Left kidney (tissue), 8 donors: ENCODE measurements at places on chromosomes 1 and 21. TPM values are rescaled to one million over a fixed set of nuclear protein-coding genes. Genes with fewer than 3 reads are reported as not detected.
A peak's percentile ranks its signal among the peaks of the same experiment; 100 is the strongest.

DNA sequence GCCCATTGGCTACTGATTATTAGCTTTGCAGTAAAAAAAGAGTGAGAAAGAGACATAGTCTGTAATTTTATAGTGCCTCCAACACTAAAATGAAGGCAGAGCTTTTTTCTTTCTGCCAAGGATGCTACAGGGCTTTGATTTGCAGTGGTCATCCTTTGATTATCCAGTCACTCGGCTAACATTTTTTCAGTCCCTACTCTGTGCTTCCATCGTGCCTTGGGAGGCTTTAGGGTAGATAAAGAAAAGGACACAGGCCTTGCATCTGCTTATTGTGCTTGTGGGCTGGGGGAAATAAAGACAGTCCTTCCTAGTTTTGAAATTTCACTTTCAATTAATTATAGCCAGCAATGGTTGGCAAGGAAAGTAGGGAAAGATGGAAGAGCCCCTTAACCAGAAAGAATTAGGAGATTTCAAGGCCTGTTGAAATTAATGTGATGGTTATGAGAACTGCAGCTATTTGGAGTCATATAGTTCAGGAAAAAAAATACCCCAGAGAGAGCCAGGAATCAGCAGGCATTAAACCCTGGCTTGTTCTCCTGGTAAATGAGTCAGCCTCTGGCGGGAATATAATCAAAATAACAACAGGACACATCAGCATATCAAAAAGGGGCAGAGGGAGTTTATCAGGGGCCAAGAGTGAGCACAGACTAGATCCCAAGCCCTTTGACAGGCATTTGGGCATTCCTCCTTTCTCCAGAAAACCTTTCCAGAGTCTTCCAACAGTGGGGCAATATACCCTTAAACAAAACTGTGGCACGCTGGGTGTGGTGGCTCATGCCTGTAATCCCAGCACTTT lies 27.4 kb downstream of the CACHD1 start:
- no peak for DNase-seq

DNA sequence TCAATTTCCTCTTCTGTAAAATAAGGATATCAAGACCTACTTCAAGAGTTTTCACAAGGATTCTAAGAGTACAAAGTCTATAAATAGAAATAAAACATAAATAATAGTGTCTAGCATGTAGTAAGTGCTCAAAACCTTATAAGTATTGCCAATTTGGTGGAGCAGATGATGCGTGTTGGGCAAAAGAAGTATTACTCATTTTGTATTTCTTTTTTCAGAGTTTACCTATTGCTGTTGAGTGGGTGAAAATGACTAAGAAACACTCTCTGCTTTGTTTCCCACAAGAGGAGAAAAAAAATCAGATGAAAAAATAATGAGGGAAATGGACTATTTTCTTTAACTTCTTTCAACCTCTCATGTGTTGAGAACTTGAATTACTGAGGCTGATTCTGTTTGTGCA lies 103.3 kb upstream of the KCNK2 start:
- DNase-seq, result no peak

DNA sequence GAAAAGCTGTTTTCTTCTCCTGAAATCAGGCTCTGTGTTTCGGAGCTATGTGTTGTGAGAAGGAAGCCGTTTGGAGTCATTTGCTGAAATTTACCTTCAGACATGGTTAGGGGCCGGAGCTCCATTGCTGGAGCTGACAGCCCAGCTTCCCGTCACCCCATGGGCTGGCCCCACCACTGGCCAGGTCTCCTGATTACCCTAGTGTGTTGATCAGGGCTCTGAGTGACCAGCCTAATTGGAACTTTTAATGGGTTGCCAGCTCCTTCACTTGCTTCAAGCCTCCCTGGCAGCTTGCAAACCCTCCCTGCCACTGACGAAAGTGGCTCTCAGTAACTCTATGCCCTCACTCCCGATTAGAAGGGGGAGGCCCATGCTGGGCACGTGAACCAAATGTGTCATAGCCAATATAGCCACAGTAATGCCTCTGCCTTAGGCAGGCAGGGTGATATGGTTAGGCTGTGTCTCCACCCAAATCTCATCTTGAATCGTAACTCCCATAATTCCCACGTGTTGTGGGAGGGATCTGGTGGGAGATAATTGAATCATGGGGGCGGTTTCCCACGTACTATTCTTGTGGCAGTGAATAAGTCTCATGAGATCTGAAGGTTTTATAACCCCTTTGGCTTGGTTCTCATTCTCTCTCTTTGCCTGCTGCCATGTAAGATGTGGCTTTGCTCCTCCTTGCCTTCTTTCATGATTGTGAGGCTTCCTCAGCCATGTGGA lies 224.1 kb downstream of the TRABD2B start:
- DNase-seq, result no peak

- no peak for DNase-seq
Measured at GRCh38 chr1:228852024-228852423, 116.7 kb downstream of the RHOU start.

DNA sequence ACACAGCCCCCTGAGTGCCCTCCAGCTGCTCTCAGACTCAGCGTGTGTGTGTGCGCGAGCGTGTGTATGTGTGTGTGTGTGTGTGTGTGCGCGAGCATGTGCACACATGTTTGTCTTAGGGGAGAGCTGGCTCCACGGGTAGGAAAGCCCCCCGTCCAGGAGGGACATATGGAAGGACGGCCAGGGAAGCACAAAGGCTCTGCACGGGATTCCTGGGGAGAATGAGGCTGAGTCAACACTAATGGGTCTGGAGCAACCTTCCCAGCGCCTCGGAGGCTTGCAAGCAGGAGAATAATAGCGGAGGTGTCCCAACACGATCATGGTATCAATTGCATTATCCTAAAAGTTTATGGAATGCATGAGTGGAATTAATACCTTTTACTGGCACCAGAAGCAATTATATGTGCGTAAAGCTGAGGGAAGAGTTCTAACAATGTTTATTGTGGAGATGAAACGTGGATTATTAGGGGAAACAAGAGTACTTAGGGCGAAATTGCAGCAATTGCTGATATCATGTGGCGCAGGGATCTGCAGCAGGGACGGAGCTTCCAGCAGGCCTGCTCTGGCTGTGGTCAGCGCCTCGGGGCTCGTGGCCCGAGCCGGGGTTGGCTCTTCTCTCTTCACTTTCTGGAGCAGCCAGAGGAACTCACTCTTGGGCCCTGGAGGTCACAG lies 40.3 kb upstream of the CCDC27 start:
- no peak for DNase-seq

DNA sequence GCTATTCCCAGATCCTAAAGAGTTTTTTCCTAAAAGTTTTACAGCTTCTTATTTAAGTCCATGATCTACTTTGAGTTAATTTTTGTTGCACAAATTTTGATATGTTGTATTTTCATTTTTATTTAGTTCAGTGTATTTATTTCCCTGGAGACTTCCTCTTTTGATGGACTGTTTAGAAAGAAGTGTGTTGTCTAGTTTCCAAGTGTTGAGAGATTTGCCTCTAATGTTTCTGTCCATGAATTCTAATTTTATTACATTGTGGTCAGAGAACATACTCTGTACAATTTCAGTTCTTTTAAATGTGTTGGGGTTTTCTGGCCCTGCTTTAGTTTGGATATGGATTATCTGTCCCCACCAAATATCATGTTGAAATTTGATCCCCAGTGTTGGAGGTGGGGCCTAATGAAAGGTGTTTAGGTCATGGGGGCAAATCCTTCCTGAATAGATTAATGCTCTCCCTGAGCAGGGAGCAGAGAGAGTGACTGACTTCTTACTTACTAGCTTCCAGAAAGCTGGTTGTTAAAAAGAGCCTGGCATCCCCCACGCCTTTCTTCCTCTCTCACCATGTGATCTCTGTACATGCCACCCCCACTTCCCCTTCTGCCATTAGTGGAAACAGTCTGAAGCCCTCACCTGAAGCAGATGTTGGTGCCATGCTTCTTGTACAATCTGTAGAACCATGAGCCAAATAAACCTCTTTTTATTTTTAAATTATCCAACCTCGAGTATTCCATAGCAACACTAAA lies 4.6 kb downstream of the CHD1L start:
- no peak for DNase-seq

DNA sequence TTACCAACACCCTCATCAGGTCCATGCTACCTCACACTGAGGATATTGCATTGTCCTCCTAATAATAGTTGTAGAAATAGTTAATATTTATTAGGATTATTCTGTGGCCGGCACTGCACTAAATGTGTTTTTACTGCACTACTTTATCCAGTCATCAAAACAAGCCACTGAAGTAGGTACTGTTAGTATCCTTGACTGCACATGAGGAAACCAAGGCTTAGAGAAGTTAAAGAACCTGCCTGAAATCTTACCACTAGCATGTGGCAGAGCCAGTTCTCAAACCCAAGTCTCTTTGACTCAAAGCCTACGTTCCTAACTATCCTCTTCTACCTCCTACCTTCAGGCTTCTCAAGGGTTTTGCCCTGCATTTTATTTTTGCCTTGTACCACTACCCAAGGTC lies 30.9 kb downstream of the FMO1 start:
- no peak for DNase-seq

DNA sequence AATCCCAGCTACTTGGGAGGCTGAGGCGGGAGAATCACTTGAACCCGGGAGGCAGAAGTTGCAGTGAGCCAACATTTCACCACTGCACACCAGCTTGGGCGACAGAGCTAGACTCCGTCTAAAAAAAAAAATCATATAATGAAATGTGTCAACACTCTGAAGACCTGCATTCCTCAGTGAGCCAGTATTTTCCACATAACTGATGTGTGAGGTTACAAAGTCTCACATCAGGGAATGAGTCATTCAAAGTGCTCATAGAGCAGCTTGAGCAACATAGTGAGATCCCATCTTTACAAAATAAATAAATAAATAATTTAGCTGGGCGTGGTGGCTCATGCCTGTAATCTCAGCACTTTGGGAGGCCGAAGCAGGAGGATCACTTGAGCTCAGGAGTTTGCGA lies 65.5 kb downstream of the CASZ1 start:
- DNase-seq, result no peak

- DNase-seq, result no peak
Measured at GRCh38 chr21:23664193-23664694, 1943.0 kb downstream of the MRPL39 start.

DNA sequence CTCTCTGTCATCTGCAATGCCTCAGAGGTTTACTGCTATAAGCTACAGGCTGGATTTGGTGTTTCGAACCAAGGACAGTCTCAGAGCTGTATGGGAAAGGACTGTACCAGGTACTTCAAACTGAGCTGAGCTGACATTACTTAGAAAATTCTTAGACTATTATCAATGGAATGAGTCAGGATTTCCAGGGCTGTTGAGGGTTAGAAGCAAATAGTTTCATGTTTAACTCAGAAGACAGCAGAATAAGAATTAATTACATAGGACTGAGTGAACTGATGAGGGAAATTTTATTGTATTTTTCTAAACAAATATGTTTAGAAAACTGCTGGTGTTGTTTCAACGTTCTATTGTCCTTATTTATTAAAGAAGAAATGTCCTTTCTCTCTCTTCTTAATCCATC lies 74.3 kb upstream of the CAPZB start:
- no peak for DNase-seq

DNA sequence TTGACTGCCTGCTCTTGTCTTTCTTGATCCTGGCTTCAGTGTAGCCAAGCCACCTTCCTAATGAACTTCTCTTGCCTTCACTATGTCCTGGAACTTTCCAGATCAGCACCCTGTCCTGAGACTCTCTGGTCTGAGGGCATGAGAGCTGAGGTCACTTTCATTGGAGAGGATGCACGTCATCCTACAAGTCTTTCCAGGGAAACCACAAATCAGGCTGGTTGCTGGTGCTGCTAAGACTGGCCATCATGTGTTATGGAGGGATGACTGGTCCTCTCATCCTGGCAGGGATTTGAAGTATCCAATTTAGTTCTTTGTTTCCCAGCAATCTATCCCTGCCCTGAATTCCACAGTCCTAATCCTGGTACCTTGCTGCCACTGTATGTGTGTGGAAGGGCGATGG lies 228.6 kb downstream of the GPATCH2 start:
- no peak for DNase-seq

DNA sequence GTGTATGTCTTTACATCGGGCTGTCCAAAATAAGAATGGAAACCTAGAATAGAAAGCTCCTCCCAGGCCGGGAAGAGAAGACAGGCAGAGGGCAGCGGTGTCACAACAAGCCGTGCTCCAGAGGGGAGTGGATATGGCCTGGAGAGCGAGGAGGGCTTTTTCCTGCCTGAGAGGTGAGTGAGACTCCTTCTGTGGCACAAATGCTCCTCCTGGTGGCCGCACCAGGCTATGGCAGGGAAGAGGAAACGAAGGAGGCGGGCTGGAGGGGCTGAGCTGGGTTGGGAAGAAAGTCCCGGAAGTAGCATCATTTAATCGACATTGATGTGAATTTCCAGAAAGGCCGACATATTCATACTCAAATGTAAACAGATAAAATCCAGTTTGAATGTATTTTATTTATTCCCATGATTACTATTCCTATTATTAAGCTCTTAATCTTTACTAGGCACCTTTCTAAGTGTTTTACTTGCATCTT lies 54.7 kb downstream of the MEF2D start:
- DNase-seq, result peak; percentile 74

- no peak for DNase-seq
Measured at GRCh38 chr1:39564340-39564739, 12.2 kb downstream of the PABPC4 start.

GRCh38 chr1:215899901-215900300 lies 332.8 kb downstream of the KCTD3 start:
- no peak for DNase-seq

- DNase-seq, result no peak
Measured at GRCh38 chr1:196105901-196106300, 502.3 kb downstream of the KCNT2 start.

- DNase-seq, result no peak
Measured at GRCh38 chr1:51799372-51799771, 79.2 kb downstream of the NRDC start.

DNA sequence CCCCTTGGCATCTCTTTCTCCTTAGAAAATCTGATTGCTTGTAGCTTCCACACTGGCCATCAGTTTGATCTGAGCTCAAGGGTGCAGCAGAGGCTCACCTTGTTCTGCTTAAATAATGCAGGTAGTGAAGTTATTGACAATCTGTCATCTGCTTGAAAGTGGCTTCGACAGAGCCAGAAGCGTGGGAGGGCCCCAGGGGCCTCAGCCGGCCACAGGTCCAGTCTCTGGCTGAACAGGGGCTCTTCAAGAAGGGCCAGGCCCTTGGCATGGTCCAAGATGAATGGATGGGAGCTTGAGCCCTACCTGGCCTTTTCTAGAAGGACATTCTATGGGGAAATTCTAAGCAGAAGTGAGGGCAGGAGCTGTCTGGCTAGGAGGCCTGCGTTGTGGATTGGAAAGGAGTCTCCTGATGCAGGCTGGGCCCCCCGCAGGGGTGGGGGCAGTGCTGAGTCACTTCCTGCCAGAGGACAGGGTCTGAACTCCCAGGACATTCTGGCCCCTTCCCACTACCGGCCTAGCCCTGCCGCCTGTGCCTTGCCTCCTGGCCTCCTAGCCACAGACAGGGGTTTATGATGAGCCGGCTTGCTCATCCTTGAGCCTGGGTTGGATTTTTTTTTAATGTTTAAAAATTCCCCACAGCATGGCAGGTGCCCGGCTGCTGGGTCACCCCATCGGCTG lies 162.3 kb upstream of the VAMP3 start:
- DNase-seq, result no peak

GRCh38 chr1:182056601-182057366 lies 4.7 kb downstream of the ZNF648 start:
- peak; percentile 12 for DNase-seq

GRCh38 chr1:93878889-93879586 lies at the start of gene DNTTIP2:
Gene DNTTIP2 (minus strand): TSS chr1:93879206. CDS start chr1:93879148, 58 bp downstream.
- DNase-seq, result peak; percentile 96

- DNase-seq, result no peak
Measured at GRCh38 chr1:109532365-109533136, 7.1 kb upstream of the GPR61 start.

The OR2T11 gene
- polyA plus RNA-seq, result not detected

The FOXD2 gene
- 6.1 TPM for polyA plus RNA-seq

The ERVH48-1 gene
- polyA plus RNA-seq, result 1.3 TPM

The MIER1 gene
- polyA plus RNA-seq, result 43.5 TPM

The PLA2G2A gene
- 0.18 TPM for polyA plus RNA-seq
